Muscle of leg (tissue), 16 donors: ENCODE measurements at places on chromosomes 4 and X.
A peak's percentile ranks its signal among the peaks of the same experiment; 100 is the strongest.

DNA sequence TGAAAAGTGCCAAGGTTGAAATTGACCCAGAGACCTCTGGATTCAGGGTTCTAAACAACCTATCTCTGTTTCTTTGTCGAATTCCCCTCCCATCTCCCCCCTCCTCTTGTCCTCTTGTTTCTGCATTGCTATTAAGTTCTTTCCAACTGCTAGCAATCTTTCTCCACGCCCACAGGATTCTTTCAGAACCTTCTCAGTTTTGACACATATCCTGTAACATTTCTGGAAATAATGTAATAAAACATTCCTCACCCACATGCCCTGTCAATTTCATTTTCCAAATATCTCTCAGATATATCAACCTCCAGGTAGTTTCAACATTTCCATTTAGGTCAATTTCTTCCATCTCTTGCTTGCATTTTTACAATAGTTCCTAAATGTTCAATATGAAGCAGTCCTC lies 1105.9 kb downstream of the ARAP2 start:
- H3K27ac ChIP-seq, result no peak overlapping the region
- no peaks in the 10 kb centered on the region for H3K27me3 ChIP-seq
- H3K36me3 ChIP-seq, result no peaks in the 10 kb centered on the region
- H3K4me3 ChIP-seq, result no peak overlapping the region
- no peaks in the 10 kb centered on the region for H3K4me1 ChIP-seq
- no peak for DNase-seq

DNA sequence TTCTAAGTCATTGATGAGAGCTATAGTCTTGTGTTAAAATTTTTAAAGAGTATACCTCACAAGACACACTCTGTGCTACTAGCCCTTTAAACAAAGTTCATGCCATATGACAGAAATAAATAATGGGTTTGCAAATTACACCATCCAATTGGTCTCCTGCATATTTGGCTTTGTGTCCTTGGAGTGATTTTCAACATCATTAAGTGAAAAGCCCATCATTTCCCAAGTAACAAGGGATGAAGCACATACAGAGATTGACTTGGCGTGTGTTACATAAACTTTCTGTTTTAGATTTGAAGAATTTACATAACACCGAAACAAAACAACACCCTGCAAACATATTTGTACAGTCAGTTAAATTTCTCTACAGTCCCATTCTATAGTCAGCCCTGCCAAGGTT lies 216.9 kb upstream of the NEIL3 start:
- H3K27me3 ChIP-seq, result no peaks in the 10 kb centered on the region
- H3K4me3 ChIP-seq, result no peak overlapping the region
- no peak for DNase-seq
- no peaks in the 10 kb centered on the region for H3K4me1 ChIP-seq
- no peaks in the 10 kb centered on the region for H3K36me3 ChIP-seq

- no peak for DNase-seq
- no peaks in the 10 kb centered on the region for H3K27me3 ChIP-seq
- H3K27ac ChIP-seq, result no peak overlapping the region
- H3K4me3 ChIP-seq, result no peak overlapping the region
- H3K4me1 ChIP-seq, result no peaks in the 10 kb centered on the region
Measured at GRCh38 chr4:116361790-116362189, 723.6 kb downstream of the TRAM1L1 start.

DNA sequence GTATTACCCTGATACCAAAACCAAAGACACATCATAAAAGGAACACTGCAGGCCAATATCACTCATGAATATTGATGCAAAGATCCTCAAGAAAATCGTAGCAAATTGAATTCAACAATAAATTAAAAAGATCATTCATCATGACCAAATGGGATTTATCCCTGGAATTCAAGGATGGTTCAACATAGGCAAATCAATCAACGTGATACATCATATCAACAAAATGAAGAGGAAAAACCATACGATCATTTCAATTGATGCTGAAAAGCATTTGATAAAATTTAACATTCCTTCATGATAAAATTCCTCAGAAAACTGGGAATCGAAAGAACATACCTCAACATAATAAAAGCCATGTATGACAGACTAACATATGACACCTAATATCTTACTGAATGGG lies 52.7 kb upstream of the STARD8 start:
- H3K4me3 ChIP-seq, result no peak overlapping the region
- H3K4me1 ChIP-seq, result no peaks in the 10 kb centered on the region
- no peaks in the 10 kb centered on the region for H3K27me3 ChIP-seq
- H3K36me3 ChIP-seq, result no peaks in the 10 kb centered on the region

GRCh38 chr4:183266371-183266770 lies 53.7 kb downstream of the CLDN22 start:
- H3K27me3 ChIP-seq, result no peaks in the 10 kb centered on the region
- no peak overlapping the region for H3K27ac ChIP-seq
- peaks cover 22% of the 10 kb centered on the region for H3K36me3 ChIP-seq
- no peaks in the 10 kb centered on the region for H3K4me1 ChIP-seq

GRCh38 chr4:136796953-136797352 lies 735.3 kb downstream of the PCDH18 start:
- no peak for DNase-seq
- no peak overlapping the region for H3K27ac ChIP-seq
- H3K4me1 ChIP-seq, result no peaks in the 10 kb centered on the region
- H3K4me3 ChIP-seq, result no peak overlapping the region

GRCh38 chr4:185033072-185033471 lies 14.8 kb downstream of the HELT start:
- no peak overlapping the region for H3K27ac ChIP-seq
- no peaks in the 10 kb centered on the region for H3K36me3 ChIP-seq
- no peak overlapping the region for H3K4me3 ChIP-seq

DNA sequence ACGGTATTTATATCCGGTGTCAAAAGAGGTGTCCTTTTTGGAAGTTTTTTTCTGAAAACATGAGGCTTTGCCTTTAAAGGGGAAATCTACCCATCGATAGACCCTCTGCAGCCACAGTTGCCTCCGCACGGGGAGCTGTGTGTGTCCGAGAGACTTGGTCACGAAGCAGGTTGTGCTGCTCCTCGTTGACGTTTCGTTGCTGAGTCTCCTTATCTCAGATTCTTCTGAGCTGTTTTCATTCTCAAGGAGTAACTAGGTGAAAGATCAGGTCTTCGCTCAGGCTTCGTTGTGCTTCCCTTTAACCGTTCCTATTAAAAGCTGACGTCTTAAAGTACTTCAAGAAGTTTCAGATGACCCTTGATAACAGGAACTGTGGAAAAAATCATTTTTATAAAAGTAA lies 23.8 kb downstream of the TRMT44 start:
- H3K4me1 ChIP-seq, result no peaks in the 10 kb centered on the region
- H3K27ac ChIP-seq, result no peak overlapping the region
- no peak overlapping the region for H3K4me3 ChIP-seq
- peaks cover 67% of the 10 kb centered on the region for H3K36me3 ChIP-seq
- no peaks in the 10 kb centered on the region for H3K27me3 ChIP-seq
- DNase-seq, result no peak

DNA sequence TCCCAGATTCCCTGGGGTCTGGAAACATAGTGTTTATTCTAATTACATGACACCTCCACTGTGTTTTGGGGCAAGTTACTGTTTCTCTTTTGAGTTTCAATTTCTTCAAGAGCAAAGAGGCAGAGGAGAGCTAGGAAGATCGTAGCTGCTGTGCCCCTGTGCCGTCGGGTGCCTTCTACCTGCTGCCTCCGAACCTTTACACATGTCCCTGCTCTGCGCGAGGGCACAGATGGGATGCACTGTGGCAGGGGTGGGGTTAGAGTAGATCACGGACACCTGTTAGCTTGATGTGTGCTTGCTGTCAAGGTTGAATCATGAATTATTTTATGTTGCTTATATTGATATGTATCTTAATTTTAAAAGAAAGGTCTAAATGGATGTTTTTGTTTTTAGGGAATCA lies 71.1 kb upstream of the MSANTD1 start:
- H3K27me3 ChIP-seq, result no peaks in the 10 kb centered on the region
- H3K4me1 ChIP-seq, result peaks cover 9% of the 10 kb centered on the region
- no peak for DNase-seq
- H3K4me3 ChIP-seq, result no peak overlapping the region

DNA sequence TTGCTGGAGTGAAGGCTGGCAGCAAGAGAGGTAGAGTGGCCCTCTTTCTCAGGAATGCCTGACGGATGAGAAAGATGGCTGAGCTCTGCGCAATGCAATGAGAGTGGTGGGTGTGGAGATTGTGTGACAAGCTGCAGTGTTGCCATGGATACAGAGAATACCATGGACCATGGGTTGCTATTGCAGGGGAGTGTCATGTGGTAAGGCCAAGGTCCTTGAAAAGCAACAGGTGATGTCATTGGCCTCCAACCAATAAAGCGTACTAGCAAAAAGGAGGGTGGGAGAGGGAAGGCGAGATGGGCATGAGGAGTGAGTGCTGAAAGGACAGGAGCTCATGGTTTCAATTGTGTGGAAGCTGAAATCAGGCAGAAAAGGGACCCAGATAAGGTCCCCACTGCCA lies 1.8 kb downstream of the PNMA5 start:
- DNase-seq, result no peak
- peaks cover 9% of the 10 kb centered on the region for H3K27me3 ChIP-seq
- no peak overlapping the region for H3K27ac ChIP-seq
- no peaks in the 10 kb centered on the region for H3K4me1 ChIP-seq

DNA sequence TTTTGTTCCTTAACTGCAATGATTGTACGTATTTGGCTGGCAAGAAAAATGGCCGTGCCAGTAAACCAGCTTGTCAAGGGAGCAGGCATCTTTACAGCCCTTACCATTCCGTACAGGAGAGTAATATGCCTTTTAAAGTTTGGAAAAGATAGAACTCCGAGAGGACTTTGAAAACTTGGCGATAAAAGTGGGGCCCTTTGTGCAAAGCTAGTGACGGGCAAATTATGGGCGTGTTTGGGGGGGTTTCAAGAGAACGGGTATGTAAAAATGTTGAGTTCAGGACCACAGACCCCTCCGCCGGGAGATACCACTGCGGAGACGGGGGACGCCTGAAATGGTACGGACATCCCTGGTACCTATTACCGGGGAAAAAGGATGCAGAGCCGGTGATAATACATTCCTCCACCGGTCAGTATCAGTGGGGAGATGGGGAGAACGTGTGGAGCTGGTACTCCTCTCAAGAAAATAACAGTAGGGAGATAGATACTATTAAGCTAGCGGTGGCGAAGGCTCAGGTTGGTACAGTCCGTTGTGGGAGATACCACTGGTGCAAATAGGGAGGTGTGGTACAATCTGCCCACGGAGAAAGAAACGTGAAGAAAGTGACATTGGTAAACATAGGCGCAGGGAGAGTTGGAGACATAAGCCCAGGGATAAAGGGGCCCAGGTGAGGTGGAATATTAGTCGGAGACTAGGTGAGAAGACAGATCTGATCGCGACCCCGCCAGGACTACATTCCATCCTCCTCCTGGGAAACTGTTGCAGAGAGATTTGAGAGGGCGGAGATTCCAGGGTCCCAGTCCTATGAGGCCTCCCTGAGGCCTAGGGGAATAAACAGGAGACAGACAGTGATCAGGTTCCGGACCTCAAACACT lies 14.5 kb downstream of the SPACA5 start:
- H3K36me3 ChIP-seq, result no peaks in the 10 kb centered on the region
- H3K27ac ChIP-seq, result peak overlapping the region; percentile 77
- H3K4me1 ChIP-seq, result no peaks in the 10 kb centered on the region

- H3K36me3 ChIP-seq, result no peaks in the 10 kb centered on the region
- DNase-seq, result no peak
- peaks cover 45% of the 10 kb centered on the region for H3K27me3 ChIP-seq
- H3K27ac ChIP-seq, result no peak overlapping the region
Measured at GRCh38 chrX:151183233-151183753, 6.9 kb downstream of the GPR50 start.

GRCh38 chr4:186592966-186593586 lies 37.7 kb upstream of the MTNR1A start:
- peaks cover 45% of the 10 kb centered on the region for H3K36me3 ChIP-seq
- no peak for DNase-seq
- no peaks in the 10 kb centered on the region for H3K27me3 ChIP-seq
- no peak overlapping the region for H3K4me3 ChIP-seq

DNA sequence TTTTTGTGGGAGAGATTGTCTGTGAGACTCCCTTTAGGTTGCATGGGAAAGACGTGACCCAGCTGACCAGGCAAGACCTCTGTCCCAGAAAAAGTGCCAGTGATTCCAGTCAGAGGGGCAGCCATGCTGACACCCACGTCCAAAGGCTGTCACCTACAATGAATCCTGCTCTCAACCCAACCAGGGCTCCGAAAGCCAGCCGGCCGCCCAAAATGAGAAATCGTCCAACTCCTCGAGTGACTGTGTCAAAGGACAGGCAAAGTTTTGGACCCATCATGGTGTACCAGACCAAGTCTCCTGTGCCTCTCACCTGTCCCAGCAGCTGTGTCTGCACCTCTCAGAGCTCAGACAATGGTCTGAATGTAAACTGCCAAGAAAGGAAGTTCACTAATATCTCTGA lies 5.5 kb downstream of the SLITRK2 start:
- H3K4me3 ChIP-seq, result no peak overlapping the region
- no peak overlapping the region for H3K27ac ChIP-seq
- no peak for DNase-seq
- peaks cover 3% of the 10 kb centered on the region for H3K4me1 ChIP-seq
- no peaks in the 10 kb centered on the region for H3K36me3 ChIP-seq
- peaks cover 55% of the 10 kb centered on the region for H3K27me3 ChIP-seq

DNA sequence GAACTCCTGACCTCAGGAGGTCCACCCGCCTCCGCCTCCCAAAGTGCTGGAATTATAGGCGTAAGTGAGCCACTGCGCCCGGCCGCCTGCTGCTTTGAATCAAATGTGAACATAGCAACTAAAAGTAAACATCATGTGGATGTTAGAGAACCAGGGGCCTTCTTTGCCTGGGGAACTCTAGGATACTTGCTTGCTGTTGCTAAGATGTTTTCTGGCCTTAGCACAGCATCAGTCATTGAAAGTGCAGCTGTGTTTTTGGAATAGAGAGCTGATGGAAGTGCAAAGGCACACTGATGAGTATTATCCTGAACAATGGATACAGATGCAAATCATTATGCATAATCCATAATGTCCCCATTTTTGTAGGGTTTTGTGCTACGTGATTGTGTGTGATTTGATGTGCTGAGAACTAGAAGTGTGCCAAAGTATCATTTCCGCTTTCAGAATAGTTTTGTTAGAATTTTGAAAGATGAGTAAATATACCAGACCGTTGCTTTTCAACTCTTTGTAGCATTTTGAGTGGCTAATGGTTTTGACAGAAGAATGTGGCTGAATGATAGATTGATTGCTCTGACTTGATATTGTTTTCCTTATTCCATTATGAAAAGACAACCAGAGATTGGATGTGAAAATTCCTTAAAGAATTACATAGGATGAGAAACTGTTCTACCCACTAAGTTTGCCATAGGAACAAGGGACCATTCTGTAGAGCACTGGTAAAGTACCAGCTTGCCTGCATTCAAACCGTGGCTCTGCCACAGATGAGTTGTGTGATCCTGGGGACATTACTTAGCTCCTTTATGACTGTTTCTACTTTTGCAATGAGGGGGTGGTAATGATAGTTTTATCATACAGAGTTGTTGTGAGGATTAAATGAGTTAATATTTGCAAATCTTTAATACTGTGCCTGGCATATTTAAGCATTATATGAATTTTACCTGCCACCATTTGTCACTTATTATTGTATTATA lies 74.7 kb downstream of the REPS2 start:
- H3K36me3 ChIP-seq, result no peaks in the 10 kb centered on the region
- peak; percentile 94 for DNase-seq
- H3K27ac ChIP-seq, result peak overlapping the region; percentile 83
